ENCODE measurements at places on chromosomes 12 and 14. TPM values are rescaled to one million over a fixed set of nuclear protein-coding genes. Genes with fewer than 3 reads are reported as not detected.
A peak's percentile ranks its signal among the peaks of the same experiment; 100 is the strongest.

Gene CAPZA3
- not detected for total RNA-seq

Gene SCYL2
- 47.6 TPM for total RNA-seq

Gene SYT10
- 8.5 TPM for total RNA-seq

Gene OLR1
- total RNA-seq = 1.1 TPM

Gene MSRB3
- total RNA-seq = 58.8 TPM

Gene RAD9B
- 0.23 TPM for total RNA-seq

Gene KLRC2
- not detected for total RNA-seq

Gene GEMIN2
- total RNA-seq = 12.0 TPM

Gene RNU7-1
- total RNA-seq = not detected

GRCh38 chr12:6754411-6754810 is 1.5 kb upstream of the MLF2 start:
- no peaks in the 10 kb centered on the region for H3K27me3 ChIP-seq
- peaks cover 7% of the 10 kb centered on the region for H3K4me1 ChIP-seq
- no peak overlapping the region for H3K4me3 ChIP-seq

DNA sequence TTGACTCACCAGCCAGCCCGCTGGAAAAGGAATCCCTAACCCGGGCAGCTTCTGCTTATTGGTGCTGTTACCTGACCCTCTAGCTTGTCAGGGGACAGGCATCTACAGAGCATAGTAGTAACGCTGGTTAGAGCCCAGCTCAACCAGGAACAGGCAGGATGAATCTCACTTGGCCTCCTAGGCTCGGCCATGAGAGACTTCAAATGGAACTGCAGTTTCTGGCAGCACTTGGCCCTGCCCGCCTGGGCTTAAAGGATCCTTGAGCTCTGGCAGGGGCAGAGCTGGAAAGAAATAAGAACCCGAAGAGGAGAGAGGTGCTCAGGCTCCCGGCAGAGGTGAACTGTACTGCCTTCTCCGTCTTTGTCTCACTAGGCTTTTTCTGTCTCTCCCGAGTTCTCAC is 2.3 kb upstream of the LHX5 start:
- no peak overlapping the region for H3K27ac ChIP-seq
- no peaks in the 10 kb centered on the region for H3K27me3 ChIP-seq
- no peak for DNase-seq

DNA sequence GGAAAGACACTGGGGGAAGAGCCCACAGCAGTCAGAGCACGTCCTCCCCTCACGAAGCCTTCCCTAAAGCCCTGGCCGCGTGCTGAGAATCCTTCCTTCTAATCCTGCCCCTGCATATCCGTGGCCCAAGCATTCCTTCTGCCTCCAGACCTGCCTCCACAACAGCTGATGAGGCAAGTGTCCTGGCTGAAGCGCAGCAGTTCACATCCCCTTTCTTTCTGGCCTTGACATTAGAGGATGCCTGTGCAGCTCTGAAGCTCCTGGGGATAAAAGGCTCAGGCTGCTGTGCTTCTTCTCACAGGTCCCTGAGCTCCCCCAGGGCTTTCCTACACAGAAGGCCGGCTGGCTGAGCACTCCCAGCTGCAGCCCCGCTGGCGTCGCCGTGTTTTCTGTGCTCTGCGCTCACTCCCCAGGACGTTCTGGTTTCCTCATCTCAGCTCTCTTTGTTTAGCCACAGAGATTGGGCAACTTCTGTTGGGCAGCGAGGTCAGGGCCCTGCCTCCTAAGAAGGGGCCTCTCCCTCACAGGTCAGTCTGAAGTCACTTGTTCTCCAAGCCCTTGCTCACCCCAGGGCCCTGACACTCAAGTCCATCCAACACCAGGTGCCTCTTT is 45.8 kb downstream of the NINJ2 start:
- H3K27me3 ChIP-seq = no peaks in the 10 kb centered on the region
- DNase-seq = peak; percentile 78
- no peaks in the 10 kb centered on the region for H3K36me3 ChIP-seq
- no peak overlapping the region for H3K4me3 ChIP-seq
- no peak overlapping the region for H3K27ac ChIP-seq
- no peaks in the 10 kb centered on the region for H3K4me1 ChIP-seq

DNA sequence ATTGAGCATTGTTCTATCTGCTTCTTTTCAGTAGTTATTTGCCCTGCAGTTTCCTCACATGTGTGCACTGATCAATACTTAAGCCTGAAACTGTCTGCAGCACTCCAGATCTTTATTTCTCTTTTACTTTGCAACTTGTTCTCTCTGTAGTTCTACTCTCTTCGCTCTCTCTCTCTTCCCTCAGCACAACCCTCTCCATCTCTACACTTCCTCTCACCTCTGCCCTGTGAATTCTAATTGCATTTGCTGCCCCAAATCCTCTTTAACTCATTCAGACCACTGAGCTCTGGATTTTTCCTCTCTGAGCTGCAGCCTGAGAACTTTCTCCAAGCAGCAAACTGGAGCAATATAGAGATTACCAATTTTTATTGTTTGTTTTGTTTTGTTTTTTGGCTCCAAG is 1035.5 kb downstream of the FSCB start:
- no peaks in the 10 kb centered on the region for H3K36me3 ChIP-seq
- DNase-seq = no peak
- no peaks in the 10 kb centered on the region for H3K27me3 ChIP-seq
- no peak overlapping the region for H3K27ac ChIP-seq

DNA sequence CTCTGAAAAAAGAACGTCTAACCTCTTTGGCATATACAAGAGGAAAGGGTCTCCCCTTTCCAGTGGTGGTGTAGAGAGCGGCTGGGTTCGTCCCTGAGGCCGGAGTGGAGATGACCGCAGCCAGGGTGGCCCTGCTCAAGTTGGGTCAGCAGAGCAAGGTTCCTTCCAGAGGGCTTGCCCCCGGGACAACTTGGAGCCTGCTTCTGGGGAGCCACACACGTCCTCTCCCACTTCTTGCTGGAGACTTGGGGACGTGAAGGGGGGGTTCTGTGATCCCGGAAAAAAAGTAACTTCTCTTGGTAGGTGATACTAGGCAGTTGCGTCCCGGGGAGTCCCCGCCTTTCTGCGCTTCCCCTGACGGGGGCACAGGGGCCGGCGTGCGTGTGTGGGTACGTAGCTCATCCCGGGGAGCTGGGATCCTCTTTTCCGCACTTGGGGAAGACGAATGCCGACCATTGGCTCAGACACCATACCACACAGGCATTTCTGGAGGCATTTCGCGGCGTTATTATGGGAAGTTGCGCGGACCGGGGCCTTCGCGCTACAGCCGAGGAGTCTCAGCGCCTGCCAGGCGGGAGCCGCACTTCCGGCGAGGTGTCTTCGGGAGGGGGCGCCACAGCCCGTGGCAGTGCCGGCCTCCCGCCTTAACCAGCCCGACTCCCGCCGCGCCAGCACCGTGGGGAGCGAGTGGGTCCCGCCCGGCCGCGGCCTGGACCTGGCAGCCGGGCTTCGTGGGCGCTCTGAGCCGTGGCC is 14.8 kb upstream of the PAX9 start:
- no peaks in the 10 kb centered on the region for H3K27me3 ChIP-seq
- no peaks in the 10 kb centered on the region for H3K36me3 ChIP-seq
- no peak for DNase-seq
- H3K4me3 ChIP-seq = no peak overlapping the region
- peaks cover 2% of the 10 kb centered on the region for H3K4me1 ChIP-seq
- H3K27ac ChIP-seq = no peak overlapping the region

GRCh38 chr12:111246477-111247011 is 122.4 kb downstream of the PHETA1 start:
- no peak for DNase-seq
- H3K27me3 ChIP-seq = no peaks in the 10 kb centered on the region
- no peak overlapping the region for H3K27ac ChIP-seq
- no peak overlapping the region for H3K4me3 ChIP-seq
- H3K36me3 ChIP-seq = no peaks in the 10 kb centered on the region

- no peak overlapping the region for H3K27ac ChIP-seq
- no peak overlapping the region for H3K4me3 ChIP-seq
- H3K4me1 ChIP-seq = no peaks in the 10 kb centered on the region
- no peak for DNase-seq
- H3K36me3 ChIP-seq = no peaks in the 10 kb centered on the region
Observed at GRCh38 chr12:89874146-89874545, 165.5 kb upstream of the ATP2B1 start.

DNA sequence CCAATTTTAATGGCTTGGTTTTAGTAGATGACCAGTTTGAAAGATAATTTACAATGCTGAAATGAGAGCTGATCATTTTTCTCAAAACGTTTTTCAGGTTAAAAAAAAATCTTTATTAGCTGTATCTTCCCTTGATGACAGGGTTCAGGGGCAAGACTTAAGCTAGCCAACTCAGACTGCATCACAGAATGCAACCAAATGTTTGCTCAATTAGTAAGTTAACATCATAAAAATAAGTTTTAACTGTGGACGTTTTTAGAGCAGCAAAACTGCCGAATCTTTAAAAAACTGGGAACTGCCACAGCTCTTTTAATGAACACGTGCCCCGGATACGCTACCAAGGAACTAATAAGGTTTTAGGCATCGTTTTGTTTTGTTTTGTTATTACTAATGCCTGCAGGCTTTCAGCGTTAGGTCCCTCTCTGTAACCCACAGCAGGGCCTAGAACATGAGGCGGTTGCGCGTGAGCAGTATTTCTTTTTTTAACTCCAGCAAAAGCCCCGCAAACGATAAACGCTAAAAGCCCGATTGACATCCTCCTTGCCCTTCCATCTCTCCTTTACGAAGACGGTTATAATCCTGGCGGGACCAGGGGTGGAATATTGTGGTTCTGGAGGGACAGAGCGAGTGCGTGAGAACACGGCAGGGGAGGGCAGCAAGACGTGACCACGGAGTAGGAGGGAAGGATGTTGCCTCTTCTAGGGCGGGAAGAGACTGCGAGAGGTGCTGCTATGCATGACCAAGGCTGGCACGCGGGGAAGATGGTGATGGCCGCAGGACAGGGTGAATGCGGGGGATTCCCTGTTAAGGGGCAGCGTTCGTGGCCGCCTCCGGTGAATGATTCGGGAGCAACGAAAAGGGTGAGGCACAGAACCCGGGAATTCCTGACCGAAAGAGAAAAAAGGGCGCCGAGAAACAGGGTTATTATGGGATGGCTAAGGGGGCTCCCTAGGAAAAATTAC is 652 bp downstream of the SUPT16H start:
- peak overlapping the region; percentile 95 for H3K4me3 ChIP-seq
- H3K27me3 ChIP-seq = no peaks in the 10 kb centered on the region
- no peaks in the 10 kb centered on the region for H3K4me1 ChIP-seq
- peak; percentile 19 for DNase-seq

- H3K36me3 ChIP-seq = no peaks in the 10 kb centered on the region
- H3K4me3 ChIP-seq = no peak overlapping the region
- no peaks in the 10 kb centered on the region for H3K4me1 ChIP-seq
- no peak for DNase-seq
Observed at GRCh38 chr12:107461222-107461975, 224.2 kb upstream of the PWP1 start.

DNA sequence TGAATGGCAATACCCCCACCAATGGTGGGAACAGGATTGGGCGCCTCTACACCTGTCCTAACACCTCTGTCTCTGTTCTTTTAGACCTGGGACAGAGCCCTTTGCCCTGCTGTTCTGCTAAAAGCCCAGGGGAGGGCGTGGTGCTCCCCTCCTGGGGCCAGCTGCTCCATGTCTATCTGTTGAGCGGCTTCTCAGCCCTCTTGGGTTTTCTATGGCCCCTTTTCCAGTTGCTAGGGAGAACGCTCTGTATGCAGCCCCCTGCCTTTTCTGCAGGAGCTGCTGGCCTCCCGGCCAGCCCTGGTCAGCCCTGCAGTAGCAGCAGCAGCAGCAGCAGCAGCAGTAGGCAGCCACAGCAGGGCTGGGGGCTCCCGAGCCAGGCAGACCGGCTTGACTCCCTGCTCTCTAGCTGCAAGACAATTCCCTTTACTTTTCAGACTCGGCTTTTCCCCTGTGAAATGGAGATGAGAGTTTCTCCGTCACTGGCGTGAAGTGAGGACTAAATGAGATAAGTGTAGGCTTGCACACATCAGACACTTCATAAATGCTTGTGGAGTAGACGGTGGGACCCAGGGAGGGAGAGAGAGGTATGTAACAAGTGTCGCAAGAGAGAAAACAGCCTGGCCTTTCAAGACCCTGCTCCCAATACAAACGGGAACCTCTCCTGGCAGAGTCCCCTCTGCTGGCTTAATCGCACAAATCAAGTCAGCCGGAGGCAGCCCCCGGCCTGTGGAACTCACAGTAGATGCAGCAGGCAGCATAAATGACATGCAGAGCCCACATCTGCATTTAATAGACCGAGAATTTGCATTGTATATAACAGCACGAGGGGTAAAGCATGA is 1.0 kb downstream of the RTL1 start:
- H3K4me1 ChIP-seq = peaks cover 4% of the 10 kb centered on the region
- DNase-seq = no peak
- H3K27ac ChIP-seq = no peak overlapping the region
- H3K4me3 ChIP-seq = no peak overlapping the region
- no peaks in the 10 kb centered on the region for H3K36me3 ChIP-seq

GRCh38 chr12:88399811-88400210 is 180.5 kb downstream of the KITLG start:
- no peak for DNase-seq
- H3K36me3 ChIP-seq = no peaks in the 10 kb centered on the region
- H3K27me3 ChIP-seq = no peaks in the 10 kb centered on the region
- no peak overlapping the region for H3K27ac ChIP-seq
- H3K4me1 ChIP-seq = no peaks in the 10 kb centered on the region
- H3K4me3 ChIP-seq = no peak overlapping the region

- H3K4me3 ChIP-seq = no peak overlapping the region
- no peaks in the 10 kb centered on the region for H3K36me3 ChIP-seq
- no peaks in the 10 kb centered on the region for H3K27me3 ChIP-seq
- H3K4me1 ChIP-seq = no peaks in the 10 kb centered on the region
- H3K27ac ChIP-seq = no peak overlapping the region
Observed at GRCh38 chr14:96066976-96067375, 27.8 kb downstream of the C14orf132 start.

DNA sequence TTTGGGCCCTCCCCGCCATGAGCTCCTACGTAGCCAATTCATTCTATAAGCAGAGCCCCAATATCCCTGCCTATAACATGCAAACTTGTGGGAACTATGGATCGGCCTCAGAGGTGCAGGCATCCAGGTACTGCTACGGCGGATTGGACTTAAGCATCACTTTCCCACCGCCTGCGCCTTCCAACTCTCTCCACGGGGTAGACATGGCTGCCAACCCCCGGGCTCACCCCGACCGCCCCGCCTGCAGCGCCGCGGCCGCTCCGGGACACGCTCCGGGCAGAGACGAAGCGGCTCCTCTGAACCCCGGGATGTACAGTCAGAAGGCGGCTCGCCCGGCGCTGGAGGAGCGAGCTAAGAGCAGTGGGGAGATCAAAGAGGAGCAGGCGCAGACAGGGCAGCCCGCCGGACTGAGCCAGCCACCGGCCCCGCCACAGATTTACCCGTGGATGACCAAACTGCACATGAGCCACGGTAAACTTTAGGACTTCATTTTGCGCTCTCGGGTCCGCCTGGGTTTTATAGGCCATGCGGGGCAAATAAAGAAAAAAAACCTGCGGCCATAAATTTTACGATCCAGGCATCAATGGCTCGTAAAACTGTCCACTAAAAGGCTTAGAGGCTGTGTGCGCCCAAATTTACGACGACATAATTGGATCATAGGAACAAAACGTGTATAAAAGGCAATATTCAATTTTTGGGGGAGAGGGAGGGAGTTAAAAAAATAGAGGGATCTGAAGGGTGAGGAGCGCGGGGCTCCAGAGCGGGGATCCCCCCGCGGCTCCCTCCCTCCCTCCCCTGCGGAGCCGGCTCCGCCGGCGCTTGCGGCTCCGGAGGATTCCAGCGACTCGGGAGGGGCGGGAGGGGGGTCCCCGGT is 493 bp downstream of the HOXC5 start:
- H3K36me3 ChIP-seq = no peaks in the 10 kb centered on the region
- H3K4me3 ChIP-seq = peak overlapping the region; percentile 35
- peaks cover 16% of the 10 kb centered on the region for H3K4me1 ChIP-seq
- peak; percentile 61 for DNase-seq
- H3K27me3 ChIP-seq = no peaks in the 10 kb centered on the region
- peak overlapping the region; percentile 63 for H3K27ac ChIP-seq

GRCh38 chr14:21852061-21852664 is 178.5 kb upstream of the OR4E1 start:
- H3K4me1 ChIP-seq = no peaks in the 10 kb centered on the region
- H3K36me3 ChIP-seq = no peaks in the 10 kb centered on the region
- H3K4me3 ChIP-seq = no peak overlapping the region
- no peak for DNase-seq
- H3K27me3 ChIP-seq = peaks cover 2% of the 10 kb centered on the region

All from ovary (tissue), 10 donors.